ENCODE measurements at places on chromosomes 12 and 14.
A peak's percentile ranks its signal among the peaks of the same experiment; 100 is the strongest.

DNA sequence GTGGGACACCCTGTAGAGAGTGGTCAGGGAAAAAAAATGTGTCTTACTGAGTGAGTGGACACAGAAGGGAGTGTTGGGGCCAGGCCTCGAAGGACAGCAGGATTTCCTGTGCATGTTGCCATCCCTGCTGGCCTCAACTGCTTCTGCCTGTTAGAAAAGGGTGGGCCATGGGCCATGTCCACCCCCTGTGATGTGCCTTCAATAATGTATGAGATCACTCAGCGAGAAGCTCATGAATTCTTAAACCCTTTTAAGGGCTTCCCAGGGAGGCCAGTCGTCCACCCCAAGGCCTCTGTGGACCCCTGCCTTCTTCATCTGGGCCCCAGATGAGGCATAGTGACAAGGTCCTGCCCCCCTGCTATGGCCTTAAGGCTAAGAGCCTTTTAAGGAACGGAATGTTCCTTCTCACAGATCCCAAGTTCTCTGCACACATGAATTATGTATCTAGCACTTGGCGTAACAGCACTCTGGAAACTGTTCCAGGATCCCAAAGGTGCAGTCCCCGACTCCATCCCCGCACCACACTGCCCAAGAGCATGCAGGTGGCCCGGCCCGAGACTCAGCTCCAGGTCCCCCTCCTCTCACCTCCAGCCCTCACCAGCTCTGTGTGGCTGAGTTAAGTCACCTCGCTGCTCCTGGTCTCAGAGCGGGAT, 8.9 kb upstream of the C14orf132 start:
- no peak for DNase-seq

DNA sequence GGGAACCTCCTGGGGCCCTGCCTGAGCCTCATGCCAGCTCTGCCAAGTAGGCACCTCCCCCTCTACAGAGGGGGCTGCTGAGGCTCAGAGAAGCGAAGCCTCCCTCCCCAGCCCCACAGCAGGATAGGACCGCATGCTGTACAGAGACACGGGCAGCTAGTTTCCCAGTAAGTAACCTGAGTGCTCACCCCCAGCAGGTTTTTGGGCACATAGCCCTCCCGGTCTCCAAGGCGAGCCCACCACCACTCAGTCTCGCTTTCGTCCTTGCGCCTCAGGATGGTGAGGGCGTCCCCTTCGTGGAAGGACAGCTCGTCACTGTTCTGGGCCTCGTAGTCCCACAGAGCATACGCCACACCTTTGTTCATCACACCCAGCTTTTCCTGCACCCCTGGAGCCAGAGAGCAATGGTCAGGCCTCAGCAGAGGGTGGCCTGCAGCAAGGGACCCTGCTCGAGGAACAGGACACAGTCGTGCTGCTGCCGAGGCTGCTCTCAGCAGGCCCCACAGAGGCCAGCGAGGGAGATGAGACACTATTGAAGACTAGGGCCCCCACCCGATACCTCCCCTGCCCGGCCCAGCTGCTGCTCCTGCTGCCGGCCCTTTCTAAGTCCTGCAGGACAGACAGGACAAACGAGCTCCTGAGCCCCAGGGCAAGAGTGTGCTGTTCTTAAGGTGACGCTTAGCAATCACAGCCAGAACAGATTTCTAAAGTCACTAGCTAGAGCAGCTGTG, 20.4 kb downstream of the ZFYVE21 start:
- DNase-seq: no peak

GRCh38 chr14:62209287-62209899, 447.2 kb downstream of the SNAPC1 start:
- DNase-seq: no peak

DNA sequence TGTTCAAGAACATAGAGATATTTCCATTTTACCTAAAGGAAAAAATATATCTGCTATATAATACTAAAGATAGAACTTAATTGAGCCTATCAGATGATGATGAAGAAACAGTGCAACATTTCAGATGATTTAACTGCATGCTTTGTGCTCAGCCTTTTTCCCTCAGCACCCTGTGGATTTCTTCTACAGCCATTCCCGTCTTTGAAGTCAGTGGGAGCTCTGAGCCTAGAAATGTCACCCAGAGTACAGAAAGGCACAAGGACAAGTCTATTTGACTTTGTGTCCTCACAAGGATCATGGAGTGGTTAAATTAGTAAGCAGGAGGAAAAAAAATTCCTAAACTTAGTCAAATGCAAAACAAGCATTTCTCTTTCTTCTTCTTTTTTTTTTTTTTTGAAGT, 994.0 kb upstream of the FLRT2 start:
- DNase-seq: no peak

GRCh38 chr12:44317651-44318126, 481.8 kb downstream of the TMEM117 start:
- DNase-seq: peak; percentile 20

All from muscle of leg (tissue), 16 donors.